ENCODE measurements at places on chromosomes 6 and 20.
A peak's percentile ranks its signal among the peaks of the same experiment; 100 is the strongest.

GRCh38 chr6:138987080-138987642 is 892 bp downstream of the REPS1 start:
- DNase-seq: no peak

DNA sequence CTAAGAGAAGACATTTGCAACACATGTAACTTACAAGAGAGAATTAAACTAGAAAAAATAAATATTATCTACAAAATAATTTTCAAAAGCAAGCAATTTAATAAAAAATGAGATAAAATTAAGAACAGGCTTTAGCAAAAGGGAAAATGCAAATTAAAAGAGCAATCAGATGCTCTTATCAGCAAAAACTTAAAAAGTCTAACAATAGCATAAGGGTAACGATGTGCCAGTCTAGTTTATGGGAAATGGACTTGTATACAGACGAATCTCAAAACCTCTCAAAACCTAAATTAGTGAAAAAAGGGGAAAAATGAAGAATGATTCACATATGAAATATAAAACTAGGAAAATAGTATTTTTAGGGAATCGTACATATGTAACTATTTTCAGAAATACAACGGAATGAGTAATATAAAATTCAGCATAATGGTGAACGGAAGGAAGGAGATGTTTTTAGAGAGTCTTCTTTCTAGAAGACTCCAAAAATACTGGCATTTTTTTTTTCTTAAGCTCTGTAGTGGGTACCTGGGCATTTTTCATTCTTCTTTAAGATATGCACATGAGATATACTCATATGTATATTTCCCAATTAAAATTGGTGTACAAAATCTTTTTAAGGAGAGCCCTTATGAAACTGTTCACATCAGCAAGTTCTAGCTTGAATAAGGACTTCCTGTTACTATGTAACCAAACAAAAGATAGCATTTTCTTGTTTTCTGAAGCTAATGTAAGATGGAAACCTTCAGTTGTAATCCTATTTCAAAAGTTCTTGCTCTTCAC is 927 bp upstream of the MANEA start:
- no peak for DNase-seq

GRCh38 chr6:20751293-20751935 is 217.2 kb downstream of the CDKAL1 start:
- no peak for DNase-seq

DNA sequence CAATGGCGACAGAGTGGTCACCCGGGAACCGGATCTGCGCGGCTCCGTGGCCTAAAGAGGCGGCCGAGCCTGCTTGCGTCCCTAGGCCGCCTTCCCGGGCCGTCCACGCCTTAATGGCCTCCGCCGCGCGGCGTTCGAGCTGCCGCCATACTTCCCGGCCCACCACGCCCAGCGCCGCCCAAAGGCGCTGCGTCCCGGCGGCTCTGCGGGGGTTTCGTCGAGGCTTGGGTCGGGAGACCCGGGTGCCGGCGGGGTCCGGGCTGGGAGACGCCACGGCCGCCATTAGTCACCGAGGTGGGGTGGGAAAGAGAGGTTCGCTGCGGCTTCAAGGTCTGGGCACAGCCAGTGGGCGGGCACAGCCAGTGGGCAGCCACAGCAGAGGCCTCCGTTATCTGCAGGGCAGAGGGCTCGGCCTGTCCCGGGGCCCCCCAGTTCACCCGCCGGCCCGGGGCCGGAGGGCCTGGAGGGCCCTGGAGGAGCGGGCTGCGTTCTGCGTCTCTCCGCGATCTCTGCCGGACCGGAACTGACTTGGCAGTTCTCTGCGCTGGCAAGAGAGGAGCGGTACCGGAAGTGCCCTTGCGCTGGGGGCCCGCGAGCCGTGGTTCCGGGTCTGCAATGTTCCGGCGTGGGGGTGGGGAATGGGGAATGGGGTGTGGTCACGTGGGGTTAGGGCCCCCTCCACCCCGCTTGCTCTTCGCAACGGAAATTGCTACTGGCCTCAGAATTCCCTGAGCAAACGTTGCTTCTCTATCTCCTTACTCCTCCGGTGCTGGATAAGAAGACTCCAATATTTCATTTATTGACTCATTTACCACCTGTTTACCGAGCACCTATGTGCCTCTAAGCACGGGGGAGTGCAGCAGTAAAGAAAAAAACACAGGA is 82.3 kb downstream of the CNBD2 start:
- DNase-seq: peak; percentile 41

- DNase-seq: no peak
Measured at GRCh38 chr6:47069156-47069555, 27.0 kb upstream of the ADGRF1 start.

DNA sequence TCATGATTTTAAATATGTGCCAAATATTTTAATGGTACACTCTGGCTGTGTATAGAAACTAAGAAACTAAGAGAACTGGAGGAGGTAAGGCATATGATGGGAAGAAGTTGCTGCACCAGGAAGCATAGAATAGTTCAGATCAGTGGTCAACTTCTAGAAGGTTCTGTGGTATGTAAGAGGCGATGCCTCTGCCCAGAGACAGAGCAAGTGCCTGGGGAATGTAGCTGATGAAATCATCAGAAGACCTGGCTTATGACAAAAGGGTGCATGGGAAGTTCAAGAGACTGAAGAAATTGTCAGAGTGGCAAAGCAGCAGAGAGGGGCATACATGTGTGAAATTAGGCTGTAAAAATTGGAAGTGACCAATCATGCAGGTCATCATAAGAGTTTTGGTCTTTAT is 580.8 kb downstream of the BMP2 start:
- no peak for DNase-seq

- DNase-seq: no peak
Measured at GRCh38 chr6:3286641-3287171, 28.0 kb downstream of the PSMG4 start.

- no peak for DNase-seq
Measured at GRCh38 chr6:163630572-163630971, 216.1 kb downstream of the QKI start.

GRCh38 chr20:54097236-54097529 is 26.8 kb upstream of the BCAS1 start:
- DNase-seq: no peak

- DNase-seq: no peak
Measured at GRCh38 chr20:48149902-48150301, 364.6 kb upstream of the SULF2 start.

DNA sequence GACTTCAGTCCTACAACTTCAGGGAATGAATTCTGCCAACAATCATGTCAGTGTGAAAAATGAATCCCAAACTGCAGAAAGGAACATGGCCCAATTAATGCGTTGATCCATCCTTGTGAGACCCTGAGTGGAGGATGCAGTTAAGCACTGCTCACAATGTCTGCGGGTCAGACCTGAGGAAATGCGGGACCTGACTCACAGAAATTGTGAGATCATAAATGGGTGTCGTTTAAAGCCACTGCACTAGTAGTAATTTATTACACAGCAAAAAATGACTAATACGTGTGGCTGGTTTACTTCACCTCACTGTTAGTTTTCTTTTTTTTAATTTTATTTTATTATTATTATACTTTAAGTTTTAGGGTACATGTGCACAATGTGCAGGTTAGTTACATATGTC is 505.0 kb downstream of the PRKN start:
- no peak for DNase-seq

- DNase-seq: no peak
Measured at GRCh38 chr20:25987073-25987927, 290.6 kb upstream of the ZNF337 start.

DNA sequence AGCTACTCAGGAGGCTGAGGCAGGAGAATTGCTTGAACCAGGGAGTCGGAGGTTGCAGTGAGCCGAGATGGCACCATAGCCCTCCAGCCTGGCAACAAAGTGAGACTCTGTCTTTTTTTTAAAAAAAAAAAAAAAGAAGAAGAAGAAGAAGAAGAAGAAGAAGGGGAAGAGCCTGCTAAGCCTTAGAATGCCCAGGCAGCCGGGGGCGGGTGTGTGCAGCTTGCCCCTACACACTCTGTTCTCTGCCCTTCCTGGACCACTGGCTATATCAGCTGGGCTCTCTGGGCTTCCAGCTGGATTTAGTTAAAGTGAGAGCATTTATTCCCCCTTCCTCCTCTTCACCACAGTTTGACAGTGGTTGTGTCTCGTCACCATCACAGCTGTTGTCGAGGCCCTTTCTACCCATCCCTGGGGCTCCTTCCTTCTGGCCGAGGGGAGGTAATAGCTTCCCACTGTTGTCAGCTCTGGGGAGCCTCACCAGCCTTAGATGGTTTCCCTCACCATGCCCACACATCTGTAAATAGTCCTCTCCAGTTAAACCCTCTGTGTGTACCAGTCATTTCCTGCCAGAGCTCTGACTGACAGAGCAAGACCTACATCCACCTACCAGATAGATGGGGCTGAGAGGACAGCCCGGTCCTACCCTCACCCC is 77.6 kb downstream of the TRERF1 start:
- DNase-seq: no peak

DNA sequence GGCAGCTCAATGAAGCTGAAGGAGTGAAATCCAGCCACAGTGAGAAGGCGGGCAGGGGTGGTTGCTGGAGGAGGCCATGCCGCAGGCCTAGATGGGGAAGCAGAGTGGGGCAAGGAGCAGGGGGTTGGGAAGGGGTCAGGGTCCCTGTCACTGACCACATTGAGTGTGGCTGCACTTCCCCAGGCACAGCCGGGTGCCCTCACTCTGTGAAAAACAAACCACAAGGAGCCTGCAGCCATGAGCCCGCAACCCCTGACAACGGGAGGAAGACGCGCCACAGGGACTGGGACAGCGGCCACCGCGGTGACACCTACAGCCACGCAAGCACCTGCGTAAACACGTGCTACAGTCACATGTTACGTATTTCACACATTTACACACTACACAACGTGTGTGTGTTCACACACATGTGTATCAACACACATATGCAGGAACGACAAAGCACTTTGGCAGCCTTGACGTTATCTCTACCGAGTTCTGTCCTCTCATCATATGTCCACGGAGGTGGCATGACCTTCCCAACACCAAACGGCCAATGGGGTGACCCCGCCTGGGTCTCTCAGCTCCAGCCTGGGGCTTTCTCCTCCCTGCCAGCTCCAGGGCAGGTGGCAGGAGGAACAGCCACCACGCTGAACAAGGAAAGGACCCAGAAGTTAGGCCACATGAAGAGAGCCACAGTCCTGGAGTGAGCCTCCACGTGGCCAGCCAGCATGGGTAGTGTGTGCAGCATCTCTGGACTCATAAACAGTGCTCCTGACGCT is 137.6 kb upstream of the RPS6KA2 start:
- no peak for DNase-seq

- DNase-seq: no peak
Measured at GRCh38 chr6:111361648-111362047, 121.4 kb downstream of the REV3L start.

DNA sequence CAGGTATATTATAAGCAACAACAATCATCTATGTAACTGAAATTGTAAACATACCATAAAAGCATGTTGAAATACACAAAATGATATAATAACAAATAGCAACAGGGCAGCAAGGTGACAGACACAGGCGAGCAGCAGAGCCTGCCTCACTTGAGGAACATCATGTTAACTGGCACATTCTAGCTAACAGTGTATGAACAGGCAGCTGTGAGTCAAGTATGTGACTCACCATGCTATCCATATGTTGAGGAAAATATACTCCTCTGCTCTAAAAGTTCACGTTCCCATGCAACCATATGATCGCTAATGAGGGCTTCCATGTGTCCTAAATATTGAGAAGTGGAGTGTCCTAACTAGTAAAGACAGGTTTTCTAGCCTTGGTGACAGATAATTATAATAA is 18.4 kb downstream of the SERAC1 start:
- DNase-seq: no peak

- DNase-seq: no peak
Measured at GRCh38 chr20:3276680-3277015, 37.7 kb upstream of the SLC4A11 start.

GRCh38 chr20:50048420-50049166 is 64.4 kb downstream of the UBE2V1 start:
- DNase-seq: no peak

DNA sequence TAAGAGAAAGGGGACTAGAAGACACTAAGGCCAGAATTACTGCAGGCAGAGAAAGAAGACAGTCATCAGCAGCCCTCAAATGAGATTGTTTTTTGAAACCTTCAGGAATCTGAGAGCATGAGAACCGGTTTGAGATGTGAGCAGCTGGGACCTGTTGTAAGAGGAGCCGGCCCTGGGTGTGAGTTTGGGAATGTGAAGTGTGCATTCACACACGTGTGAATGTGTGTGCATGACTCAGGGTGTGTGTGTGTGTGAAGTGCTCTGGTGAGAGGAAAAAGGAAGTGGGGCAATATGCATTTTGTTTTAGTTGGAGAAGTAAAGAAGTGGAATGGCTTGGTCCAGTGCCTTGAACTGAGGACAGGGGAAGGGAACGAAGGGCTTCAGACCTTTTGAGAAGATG is 4.3 kb downstream of the SCUBE3 start:
- DNase-seq: no peak

- DNase-seq: no peak
Measured at GRCh38 chr6:90315354-90315950, 18.8 kb upstream of the BACH2 start.

DNA sequence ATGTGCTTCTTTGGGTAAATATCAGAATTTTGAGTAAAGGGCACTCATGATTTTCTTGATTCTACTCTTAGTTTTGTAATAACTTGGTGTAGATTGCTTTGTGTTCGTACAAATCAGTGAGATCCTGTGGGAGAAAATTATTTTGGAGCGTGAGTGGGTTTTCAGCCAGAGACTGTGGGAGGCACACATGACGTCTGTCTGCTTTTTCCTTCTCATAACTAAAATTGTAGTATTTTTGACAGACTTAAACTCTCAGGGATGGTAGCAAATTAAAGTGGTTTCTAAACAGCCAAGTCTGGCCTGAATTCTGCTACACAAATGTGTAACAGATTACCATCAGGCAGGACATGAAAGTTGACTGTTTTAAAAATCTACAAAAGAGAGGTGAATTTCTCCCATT is 222.6 kb downstream of the OTOR start:
- no peak for DNase-seq

DNA sequence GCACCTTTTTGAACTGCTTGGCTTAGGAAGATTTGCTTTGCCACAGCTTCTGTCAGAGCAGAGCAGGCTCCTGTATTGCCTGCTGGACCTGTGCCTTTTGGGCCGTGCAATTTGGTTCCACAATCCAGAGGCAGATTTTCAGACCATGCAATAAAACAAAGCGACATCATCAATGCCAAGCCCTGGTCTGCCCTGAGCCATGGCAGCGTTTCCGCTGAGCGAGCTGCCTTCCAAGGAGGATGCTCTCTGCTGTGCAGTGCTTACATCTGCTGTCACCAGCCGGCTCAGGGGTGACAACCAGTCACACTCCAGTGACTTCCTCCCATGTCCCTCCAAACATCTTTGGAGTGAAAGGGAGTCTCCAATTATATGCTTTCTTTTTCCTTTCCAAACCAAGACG is 282.2 kb downstream of the CDH26 start:
- no peak for DNase-seq

GRCh38 chr6:56900784-56901183 is 54.1 kb upstream of the BEND6 start:
- DNase-seq: no peak

DNA sequence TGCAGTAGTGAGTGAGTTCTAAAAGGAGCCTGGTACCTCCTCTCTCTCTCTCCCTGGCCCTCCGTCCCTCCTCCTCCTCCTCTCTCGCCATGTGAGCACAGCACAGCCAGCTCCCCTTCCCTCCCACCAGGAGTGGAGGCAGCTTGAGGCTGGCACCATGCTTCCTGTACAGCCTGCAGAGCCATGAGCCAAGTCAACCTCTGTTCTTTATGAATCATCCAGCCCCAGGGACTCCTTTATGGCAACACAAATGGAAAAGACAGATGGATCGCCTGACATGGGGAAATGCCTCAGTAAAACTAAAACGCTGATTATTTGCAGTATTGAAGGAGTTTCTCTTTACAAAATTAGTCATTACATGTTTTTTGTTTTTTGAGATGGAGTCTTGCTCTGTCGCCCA is 233.7 kb upstream of the ARID1B start:
- DNase-seq: no peak

All from NCI-H187 treated with DMSO at 0.1 percent for 48 hours (cell line).